Stimulated activated naive CD8-positive, alpha-beta T cell treated with anti-CD3 and anti-CD28 coated beads, Interleukin-15, amount 100 ng/mL, for 72 hours (primary cell): ENCODE measurements at places on chromosomes 2 and 18.

GRCh38 chr2:143685421-143686078, 556.3 kb downstream of the ARHGAP15 start:
- DNase-seq, result no peak

DNA sequence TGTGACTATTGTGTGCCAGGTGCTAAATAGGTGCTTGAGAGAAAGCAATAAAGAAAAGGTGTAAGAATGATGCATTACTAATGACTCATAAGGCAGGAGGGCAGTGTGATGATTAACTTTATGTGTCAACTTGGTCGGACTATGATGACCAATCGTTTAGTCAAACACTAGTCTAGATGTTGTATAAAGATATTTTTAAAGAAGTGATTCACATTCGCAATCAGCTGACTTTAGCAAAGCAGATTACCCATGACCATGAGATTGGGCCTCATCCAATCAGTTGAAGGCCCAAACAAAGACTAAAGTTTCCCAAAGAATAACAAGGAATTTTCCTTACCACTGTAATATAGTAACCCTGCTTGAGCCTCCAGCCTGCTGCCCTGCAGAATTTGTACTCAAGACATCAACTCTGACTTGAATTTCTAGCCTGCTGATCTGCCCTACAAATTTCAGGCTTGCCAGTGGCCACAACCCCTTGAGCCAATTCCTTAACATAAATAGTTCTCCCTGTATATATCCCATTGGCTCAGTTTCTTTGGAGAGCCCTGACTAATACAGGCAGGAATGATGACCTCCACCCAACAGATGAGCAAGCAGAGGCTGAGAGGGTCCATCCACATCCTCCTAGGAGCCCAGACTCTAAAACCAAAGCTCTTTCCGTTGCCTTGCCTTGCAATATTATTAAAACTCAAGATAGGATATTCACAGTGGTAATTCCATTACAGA, 132.6 kb downstream of the ACTR3 start:
- no peak for DNase-seq

- DNase-seq, result no peak
Observed at GRCh38 chr2:26616706-26617587, 24.2 kb downstream of the CIB4 start.

DNA sequence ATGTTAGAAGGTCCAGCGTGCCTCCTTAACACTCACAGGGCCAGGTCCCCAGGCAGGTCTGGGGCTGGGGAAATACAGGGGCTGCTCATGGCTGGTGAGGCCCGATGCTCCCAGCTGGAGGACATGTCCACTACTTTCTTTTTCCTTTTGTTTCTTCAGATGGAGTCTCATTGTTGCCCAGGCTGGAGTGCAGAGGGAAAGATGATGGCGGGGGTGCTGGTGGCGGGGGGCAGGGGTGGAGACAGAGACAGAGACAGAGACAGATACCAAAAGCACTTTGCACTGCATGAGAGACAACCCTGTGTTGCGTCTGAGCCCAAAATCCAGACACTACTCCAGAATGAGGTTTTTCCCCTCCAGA, 211.0 kb downstream of the SH3BP4 start:
- no peak for DNase-seq

DNA sequence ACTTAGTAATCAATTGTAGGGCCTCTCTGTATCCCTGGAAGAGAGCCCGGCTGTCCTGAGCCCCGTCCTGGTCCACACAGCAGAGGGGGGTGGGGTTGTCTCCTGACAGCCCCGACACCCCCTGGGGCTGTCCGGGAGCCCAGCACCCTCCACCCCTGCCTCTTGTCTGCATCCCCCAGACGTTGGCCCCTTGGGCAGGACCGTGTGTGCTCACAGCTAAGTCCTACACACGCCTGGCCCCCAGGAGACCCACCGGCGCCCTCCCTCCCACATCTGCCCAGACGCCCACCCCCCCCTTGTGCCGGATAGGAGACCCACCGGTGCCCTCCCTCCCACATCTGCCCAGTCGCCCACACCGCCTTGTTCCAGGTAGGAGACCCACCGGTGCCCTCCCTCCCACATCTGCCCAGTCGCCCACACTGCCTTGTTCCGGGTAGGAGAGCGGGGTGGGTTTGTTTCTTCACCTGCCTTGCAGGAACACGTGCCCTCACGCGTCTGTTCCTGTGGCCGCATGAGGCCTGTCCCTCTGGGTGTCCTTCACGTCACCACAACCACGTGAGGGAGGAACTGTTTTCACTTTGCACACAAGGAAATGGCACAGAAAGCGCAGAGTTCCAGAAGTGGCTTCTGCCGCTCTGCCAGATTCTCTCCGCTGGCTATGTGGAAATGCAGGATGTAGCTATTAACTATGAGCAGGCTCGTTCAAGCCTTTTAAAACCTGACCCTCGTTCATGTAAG, 61.1 kb upstream of the NFATC1 start:
- DNase-seq, result no peak

GRCh38 chr2:188079196-188079595, 212.5 kb upstream of the GULP1 start:
- no peak for DNase-seq
